ENCODE measurements at places on chromosomes 13 and 19.
A peak's percentile ranks its signal among the peaks of the same experiment; 100 is the strongest.

GRCh38 chr19:18091217-18091608 lies 4.5 kb upstream of the IL12RB1 start:
- DNase-seq, result peak; percentile 68

DNA sequence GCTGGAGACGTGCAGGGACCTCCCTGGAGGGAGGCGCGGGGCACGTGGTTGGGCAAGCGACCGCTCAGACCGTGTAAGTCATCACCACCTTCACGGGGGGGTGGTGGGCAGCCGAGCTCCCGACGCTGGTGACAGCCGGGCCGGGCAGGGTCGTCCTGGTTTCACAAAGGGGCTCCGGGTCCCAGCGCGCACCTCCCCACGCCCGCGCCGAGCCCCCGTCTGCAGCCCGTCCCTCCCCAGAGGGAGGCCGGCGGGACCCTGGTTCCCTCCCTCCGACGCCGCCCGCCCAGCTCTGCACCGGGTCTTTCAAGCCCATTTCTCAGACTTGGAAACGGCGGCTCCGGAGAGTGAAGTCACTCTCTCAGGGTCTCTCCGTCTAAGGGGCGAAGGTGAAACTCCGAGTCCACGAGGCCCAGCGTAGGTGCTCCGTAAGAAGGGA lies 729 bp upstream of the ARID3A start:
- no peak for DNase-seq

DNA sequence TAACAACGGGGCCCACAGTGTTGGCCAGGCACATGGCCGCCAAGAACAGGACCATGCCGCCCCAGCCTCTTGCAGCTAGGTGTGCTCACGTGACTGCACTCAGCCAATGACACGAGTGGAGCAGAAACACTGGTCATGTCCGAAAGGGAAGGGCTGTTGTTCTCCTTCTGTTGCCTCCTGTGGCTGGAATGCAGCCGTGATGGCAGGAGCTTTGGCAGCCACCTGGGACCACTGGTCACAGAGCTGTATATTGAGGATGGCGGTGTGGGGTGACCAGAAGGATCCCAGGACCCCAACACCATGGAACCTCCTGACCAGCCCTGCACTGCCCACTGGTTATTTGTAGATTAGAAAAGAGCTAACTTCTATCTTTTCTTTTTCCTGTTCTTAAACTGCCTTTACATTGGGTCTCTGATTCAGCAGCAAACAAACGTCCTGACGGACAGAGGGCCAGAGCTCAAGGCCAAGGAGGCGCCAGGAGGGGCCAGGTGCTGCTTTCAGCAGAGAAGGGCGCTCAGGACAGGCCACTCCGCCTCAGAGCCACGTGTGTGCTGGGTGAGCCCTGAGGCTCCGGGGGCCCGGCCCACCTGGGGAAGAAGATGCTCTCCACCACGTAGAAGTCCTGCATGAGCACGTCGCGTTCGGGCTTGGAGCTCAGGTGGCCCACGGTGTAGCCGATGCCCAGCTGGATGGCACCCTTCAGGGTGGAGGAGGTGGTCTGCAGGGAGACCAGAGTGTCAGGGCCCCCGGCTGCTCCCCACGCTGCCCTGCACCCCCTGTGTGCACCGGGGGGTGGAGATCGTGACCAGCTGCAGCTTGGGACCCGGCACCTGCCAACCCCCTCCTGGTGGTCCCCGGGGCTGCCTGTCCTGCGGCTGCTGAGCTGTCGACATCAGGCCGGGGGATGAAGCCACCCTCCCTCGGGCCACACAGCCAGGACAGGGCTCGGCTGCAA lies 35.0 kb upstream of the CACTIN start:
- no peak for DNase-seq

- DNase-seq, result no peak
These were observed 838 bp upstream of the SNRNP70 start for GRCh38 chr19:49084206-49085019.

DNA sequence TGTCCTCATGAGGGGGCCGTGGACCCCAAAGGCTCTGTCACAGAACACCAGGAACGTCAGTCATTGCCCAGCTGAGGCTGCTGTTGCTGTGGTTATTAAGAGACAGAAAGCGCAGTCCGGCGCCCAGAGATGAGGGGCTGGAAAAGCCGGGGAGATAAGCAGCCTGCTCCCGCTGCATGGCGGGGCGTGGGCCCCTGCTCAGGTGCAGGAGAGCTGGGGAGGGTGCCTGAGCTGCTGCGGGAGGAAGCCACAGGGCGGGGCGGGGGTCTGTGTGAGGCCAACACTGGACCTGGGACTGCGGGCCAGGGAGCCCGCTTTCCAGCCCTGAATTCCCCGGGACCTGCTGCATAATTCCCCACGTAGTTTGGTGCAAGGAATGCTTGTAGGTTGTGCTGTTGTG lies 11.3 kb downstream of the SOX1 start:
- DNase-seq, result no peak

GRCh38 chr19:29576761-29577648 lies 29.1 kb upstream of the POP4 start:
- DNase-seq, result no peak

- DNase-seq, result no peak
These were observed 119.8 kb downstream of the ATP11A start for GRCh38 chr13:112809332-112810315.

GRCh38 chr19:54677217-54677616 lies 14.4 kb downstream of the LILRB4 start:
- no peak for DNase-seq

DNA sequence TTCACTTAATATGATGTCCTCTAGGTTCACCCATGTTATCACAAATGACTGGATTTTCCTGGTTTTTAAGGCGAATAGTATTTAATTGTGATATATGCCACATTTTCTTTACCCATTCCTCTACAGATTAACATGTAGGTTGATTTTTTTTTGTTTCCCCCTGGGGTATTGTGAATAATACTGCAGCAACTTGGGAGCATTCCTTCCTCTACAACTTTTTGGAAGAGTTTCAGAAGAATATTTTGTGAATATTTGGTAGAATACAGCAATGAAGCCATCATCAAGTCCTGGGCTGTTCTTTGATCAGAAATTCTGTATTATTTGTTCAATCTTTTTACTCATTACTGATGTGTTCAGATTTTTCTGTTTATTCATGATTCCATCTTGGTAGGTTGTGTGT lies 5.6 kb upstream of the ZNF331 start:
- DNase-seq, result no peak

DNA sequence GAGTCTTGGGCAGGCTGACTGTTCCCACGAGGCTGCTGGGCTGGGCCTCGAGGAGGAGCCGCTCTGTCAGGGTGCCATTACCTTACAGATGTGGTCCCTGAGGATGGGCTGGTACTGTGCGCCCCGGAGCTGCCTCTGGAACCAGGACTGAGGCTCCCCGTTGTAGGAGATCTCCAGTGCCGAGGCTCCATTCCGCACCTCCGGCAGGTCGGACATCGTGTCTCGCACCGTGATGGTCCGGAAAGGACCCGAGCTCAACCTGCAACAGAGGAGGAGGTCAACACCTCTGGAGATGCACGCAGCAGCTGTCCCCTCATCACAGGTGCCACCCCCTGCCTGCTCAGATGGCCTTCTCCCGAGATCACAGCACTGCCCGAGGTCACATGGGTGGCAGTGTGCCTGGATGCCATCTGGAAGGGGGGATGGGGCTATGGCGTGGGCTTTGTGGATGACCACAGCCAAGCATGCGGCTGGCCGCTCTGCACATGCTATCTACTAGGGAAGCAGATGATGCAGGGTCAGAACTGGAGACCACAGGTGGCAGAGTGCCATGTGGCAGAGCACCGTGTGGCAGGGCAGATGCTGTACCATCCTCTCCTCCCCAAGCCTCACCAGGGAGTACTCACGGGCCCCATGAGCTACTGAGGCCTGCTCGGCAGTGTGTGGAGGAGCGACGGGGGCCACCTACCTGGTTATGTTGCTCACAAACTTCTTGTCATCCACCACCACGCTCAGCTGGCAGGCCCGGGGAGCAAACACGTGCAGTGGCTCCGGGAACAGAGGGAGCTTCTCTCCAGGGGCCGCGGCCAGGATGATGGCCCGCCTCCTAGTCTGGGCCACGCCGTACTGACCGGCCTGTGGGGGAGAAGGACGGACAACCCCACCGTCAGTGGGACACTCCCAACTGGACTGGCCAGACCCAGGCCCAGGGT lies 18.3 kb upstream of the EIF3G start:
- no peak for DNase-seq

DNA sequence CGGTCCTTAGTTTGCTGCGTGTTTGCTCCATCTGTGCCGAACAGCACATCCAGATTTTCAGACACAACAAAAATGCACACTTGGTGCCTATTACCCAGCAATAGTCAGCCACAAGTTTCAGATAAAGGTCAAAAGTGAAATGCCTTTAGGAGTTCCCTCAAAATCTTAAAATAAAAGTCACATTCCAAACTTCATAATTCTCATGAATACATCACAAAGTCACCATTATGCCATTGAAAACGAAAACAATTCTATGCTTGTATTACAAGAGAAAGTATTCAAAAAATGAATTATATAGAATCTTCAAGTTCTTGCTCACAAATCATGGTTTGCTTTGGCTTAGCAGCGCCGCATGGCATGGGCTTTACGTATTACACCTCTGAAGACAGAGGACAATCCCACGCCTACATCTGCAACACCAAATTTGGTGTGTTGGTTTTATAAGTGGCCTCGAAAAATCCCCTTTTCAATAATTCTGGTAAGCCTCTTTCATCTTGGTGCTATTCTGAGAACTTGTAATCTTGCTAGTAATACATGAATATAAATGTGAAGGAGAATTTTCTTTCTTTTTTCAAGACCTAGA lies 26.6 kb downstream of the COL4A1 start:
- DNase-seq, result no peak

- DNase-seq, result no peak
These were observed 540.4 kb downstream of the DIAPH3 start for GRCh38 chr13:59623206-59623915.

GRCh38 chr19:2986951-2987524 lies 9.7 kb downstream of the TLE6 start:
- no peak for DNase-seq

GRCh38 chr13:101660711-101661110 lies 208.2 kb downstream of the ITGBL1 start:
- DNase-seq, result no peak

DNA sequence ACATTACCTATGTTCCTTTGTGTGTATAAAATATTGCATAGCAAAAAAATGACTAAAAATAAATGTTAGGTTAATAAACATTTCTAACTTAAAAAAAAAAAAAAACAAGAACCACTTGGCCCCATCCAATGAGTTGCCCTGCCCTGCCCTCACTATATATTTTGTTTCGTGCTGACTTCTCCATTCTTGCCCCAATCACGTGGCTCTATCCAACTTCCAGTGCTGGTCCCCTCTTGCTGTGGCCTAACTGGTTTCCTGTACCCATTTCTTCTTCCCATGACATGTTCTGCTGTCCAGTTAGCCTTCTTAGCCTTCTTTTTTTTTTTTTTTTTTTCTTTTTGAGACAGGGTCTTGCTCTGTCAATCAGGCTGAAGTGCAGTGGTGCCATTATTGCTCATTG lies 151.6 kb downstream of the FOXO1 start:
- no peak for DNase-seq

- DNase-seq, result no peak
These were observed 41.7 kb downstream of the SIAH3 start for GRCh38 chr13:45809801-45810394.

- DNase-seq, result peak; percentile 40
These were observed 108.8 kb downstream of the KCNRG start for GRCh38 chr13:50123862-50124535.

DNA sequence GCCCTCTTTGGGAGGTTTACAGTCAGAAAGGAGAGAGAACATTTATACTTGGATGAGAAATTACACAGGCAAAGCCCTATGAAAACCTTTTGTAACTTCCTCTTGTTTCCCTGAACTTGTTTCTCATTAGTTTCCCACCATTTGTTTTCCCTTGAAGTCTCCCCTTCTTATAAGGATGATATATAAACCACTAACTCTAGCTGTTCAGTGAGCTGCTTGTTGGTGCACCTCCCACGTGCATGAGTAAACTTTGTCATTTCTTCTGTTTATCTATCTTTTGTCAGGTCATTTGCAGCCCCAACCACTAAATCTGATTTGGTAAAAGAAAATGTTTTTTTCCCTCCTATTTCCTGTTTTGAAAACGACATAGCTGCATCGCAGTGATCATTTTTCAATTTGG lies 919.9 kb downstream of the SLITRK1 start:
- no peak for DNase-seq

DNA sequence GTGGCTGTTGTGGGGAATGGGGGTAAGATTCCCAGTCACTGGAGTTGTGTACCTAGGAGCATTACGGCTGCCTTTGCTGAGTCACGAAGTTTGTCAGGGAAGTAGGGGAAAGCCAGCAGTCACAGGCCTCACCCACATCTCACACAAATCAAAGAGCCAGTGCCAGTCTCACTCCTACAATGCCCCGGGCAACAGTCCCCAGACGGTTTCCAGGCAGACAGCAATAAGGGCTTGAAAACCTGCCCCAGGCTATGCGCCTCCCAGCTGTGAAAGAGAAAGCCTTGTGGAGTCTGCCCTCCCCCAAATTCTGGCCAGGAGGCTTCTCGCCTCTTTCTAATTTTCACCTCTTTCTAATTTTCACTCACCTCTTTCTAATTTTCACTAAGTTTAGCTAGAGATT lies 142.3 kb upstream of the EDNRB start:
- no peak for DNase-seq

DNA sequence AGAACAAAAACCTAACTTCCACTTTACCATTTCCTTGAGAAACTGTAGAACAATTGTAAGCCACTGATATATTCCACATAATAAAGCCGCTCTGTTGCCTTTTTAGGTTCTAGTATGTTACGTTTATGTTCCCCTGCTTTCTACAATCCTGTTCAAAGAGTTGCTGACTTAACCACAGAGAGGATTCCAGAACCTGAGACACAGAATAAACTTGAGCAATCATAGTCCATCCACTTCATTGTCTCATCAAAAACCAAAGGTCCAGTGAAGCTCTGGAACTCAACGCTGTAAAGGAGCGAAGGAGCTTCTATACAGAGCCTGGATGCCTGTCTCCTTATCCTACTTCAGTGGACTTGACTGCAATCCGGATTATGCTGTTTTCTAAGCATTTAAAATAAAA lies 4.6 kb downstream of the STARD13 start:
- no peak for DNase-seq

DNA sequence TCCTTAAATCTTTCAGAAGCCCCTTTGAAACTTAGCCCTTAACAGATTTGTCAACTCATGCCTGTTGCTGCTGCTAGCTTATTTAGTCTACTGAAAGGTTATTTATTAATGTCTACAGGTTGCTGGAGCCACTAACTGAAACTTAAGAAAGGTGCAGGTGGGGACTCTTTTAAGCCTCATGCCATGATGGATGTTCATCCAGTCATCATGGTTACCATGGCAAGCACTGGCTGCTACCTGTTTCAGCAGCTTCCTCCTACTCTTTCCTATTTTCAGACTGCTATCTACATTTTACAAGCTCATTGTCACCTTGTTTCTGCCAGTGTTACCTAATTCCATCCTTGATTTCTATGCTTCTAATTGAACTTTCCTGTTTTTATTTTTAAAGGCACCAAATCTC lies 27.1 kb downstream of the DGKH start:
- DNase-seq, result no peak

GRCh38 chr19:3270902-3271301 lies 46.4 kb downstream of the CELF5 start:
- peak; percentile 74 for DNase-seq
